ENCODE measurements at places on chromosomes 3 and 15.

DNA sequence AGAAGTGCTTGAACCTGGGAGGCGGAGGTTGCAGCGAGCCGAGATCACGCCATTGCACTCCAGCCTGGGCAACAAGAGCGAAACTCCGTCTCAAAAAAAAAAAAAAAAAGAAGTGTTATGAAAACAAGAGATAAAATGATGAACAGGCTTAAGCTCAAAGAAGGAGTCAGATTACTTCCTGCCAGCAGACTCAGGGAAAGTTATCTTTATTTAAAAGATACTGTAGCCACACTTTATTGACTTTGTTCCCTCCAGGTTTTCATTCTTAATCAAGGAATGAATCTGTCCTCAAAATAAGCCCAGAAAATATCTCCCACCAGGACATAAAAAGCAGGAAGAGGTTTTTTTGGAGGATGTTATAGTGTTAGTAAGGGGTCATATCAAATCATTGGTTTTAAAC, 176.5 kb upstream of the KCNMB2 start:
- DNase-seq: no peak

GRCh38 chr15:43133430-43134156, at the start of gene TMEM62:
TMEM62 (plus strand) TSS chr15:43133586; CDS start chr15:43133803, 217 bp downstream.
- peak; percentile 53 for DNase-seq

- DNase-seq: no peak
Measured at GRCh38 chr15:101672298-101672697, 20.1 kb upstream of the TM2D3 start.

GRCh38 chr3:49652903-49653415, 21.2 kb upstream of the APEH start:
- DNase-seq: no peak

DNA sequence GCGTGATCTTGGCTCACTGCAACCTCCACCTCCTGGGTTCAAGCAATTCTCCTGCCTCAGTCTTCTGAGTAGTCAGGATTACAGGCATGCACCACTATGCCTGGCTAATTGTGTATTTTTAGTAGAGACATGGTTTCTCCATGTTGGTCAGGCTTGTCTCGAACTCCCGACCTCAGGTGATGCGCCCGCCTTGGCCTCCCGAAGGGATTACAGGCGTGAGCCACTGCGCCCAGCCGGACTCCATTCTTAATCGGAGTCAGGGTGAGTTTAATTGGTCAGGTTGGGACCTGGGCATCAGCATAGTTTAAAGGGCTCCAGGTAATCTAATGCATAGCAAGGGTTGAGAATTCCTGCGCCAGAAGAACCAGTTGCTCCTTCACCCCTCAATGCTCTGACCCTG, 29.2 kb downstream of the MAGEF1 start:
- DNase-seq: no peak

DNA sequence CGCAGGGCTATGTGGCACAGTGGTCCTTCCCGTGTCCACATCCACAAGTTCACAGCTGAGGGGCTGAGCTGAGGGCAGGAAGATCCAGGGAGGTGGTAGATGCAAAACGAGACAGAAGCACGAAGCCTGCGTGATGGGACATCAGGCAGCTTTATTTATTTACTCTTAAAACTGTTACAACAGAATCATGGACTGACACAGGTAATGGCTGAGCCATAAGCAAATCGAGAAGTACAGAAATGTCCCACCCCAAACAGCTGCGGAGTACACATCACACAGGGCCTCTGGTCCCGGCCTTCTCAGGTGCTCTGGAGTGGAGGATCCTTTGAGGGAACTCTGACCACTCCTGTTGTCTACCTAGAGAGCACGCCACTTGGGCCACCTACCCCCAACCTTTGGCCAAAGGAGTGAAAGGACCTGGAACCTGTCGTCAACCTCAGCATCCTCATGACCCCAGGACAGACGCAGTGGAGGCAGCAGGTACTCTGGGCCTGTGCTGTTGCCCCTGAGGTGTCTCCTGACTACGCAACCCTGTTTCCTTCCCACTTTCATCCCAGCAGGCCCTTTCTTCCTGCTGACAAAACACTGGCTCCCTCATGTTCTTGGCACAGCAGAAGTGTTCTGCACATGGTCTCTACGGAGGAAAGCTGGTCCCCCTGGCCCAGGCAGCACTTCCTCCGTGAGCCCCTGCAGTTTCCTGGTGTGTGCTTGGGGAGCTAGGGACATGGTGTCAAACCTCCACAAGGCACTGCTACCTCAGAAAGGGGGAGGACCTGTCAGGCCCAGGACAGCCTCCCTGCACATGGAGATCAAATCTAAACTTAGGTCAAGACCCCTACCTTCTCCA, 47.8 kb downstream of the DHX30 start:
- DNase-seq: no peak

- DNase-seq: no peak
Measured at GRCh38 chr3:153956613-153957012, 164.6 kb upstream of the ARHGEF26 start.

DNA sequence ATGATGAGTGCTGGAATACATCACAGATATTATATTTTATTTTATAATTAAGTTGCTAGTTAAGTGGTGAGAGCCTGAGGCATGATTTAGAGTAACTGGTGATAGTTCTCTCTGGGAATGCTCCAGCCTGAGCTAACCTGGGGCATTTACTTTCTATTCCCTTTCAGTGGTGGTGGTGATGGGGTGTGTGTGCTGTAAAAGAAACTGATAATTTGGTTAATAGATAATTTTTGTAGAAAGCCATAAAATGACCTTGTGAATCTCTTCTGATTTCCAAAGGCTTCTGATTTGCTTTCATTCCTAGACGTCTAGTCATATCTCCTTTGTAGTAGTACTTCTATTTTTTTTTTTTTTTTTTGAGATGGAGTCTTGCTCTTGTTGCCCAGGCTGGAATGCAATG, 46.8 kb upstream of the DPPA4 start:
- no peak for DNase-seq

GRCh38 chr3:43707998-43708397, 17.3 kb downstream of the ABHD5 start:
- peak; percentile 91 for DNase-seq

DNA sequence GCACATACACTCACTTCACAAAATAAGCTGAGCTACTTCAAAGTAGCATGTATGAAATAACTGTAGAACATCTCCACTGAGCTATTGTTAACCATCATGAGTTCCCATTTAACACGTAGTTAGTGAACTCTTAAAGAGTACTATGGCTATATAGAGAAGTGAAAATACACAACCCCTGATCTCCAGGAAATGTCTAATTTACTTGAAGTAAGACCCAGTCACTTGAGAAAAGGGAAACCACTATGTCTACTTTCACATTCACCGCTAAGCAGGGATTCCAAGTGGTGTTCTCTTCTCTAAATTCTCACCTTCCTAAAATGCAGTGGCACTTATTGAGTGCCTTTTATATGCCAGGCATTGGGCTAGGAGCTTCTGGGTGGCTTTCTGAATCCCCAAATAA, 35.0 kb upstream of the COLQ start:
- no peak for DNase-seq

- DNase-seq: peak; percentile 90
Measured at GRCh38 chr3:119652306-119653033, 7.9 kb downstream of the POPDC2 start.

- no peak for DNase-seq
Measured at GRCh38 chr15:51092480-51093040, 2.1 kb downstream of the TNFAIP8L3 start.

DNA sequence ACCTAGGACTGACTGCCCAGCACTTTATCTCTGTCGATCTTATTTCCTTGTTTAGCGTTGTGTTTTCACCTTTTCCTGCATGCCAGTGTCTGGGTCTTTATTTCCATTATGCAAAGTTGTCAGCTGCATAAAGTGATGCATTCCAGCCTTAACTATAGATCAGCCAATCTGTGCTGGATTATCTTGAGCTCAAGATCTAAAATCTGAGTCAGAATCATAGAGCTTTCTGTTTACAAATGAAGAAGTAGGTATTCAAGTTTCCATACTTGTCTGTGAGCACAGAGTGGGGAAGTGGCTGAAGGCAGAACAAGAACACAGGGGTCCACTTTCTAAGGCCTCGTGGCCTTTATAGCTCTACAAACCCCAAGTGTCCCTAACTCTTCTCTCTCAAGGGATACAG, 82.4 kb upstream of the PLCL2 start:
- no peak for DNase-seq

DNA sequence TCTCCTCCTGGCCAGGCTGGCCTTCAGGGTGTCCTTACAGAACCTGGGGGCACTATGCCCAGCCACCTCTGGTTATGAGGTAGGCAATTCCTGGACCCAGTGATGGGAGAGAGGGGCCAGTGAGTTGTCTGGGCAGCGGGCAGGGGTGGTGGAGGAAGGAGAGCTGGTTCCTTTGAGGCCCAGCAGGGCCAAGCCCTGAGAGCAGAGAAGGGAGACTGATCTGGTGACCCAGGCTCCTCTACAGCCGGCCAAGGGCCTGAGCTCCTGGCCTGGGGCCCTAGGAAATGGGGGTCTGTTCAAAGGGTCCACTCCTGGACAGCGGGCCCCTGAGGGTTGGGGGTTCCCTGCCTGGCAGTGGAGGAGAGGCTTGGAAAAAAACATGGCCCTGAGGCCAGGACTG, 7.9 kb downstream of the SLC38A3 start:
- DNase-seq: no peak

DNA sequence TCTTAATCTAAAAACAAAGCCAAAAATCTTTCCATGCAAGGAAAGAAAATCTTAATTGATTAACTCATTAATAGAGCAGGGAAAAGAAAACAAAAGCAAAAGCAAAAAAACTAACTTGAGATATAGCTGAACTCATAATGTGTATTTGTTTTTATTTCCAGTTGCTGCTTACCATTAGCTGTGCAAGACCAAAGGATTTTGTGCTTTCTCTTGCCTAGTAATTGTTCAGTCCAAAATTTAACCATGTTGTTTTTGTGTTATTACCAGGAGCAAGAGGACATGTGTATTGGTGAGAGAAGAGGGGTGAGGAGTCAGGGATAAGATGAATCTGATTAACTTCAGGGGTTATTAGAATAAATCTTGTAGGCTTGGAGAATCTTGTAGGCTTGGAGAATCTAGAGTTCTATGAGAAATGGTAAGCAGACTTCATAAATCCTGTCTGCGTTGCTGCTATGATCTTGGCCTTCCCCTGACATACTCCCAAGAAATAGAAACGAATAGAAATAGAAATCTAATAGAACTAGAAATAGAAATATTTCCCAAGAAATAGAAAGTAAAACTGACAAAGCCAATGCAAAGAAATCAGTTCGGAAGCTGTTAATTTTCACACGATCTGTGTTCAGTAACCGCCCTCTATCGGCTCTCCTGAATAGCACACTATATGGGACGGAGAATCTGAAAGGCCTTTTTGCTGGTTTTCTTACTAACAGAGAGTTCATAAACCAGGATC, 72.6 kb upstream of the TNFSF10 start:
- peak; percentile 65 for DNase-seq

DNA sequence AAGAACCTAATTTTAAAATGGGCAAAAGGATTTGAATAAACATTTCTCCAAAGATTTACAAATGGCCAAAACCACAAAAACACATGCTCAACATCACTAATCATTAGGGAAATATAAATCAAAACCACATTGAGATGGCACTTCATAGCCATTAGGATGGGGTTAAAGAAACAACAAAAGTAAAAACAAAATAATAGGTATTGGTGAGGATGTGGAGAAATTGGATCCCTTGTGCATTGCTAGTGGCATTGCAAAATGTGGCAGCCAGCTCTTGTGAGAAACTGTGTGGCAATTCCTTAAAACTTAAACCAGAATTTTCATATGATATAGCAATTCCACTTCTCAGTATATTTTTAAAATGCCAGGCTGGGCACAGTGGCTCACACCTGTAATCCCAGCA, 126.5 kb downstream of the STT3B start:
- peak; percentile 12 for DNase-seq

DNA sequence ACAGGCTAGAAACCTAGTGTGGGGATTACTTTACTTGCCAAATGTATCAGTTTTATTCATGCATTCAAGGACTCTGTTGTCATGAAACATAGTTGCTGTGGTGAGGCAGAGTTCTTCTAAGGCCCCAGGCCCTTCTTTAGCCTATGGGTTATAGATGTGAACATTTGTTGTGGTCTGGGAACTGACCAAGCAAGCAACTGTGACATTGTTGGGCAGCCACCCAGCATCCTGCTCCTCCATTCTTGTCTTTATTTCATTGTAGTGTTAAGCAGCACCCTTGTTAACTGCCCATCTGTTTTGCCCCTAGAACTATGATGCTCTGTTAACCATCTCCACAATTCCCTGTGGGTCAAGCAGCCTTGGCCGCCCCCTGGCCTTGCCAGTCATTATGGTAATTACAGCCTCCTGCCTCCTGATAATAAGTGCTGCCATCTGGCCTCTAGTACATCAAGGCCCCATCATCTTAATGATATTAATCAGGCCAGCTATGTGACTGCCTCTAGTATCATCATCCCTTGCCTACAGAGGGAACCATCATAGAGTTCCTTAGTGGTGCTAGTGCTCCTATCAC, 12.2 kb upstream of the IFT57 start:
- peak; percentile 62 for DNase-seq

DNA sequence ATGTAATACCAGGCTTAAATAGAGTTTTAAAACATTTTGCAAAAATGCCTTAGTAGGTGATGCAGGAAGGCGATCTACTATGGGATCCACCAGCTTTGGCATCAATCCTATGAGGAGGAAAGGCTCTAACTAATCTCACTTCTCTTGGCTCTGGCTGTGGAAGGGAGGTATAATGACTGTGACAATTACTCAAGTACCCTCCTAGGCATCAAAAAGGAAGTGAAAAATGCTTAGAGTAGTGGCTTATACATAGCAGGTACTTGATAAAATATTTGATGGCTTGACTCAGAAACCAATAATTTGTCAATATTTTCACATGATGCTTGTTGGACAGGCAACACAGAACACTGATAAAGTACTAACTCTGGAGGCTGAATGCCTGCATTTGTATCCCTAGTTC, 34.1 kb upstream of the SERPINI2 start:
- DNase-seq: no peak

GRCh38 chr3:126117212-126117611, 33.3 kb upstream of the SLC41A3 start:
- DNase-seq: no peak

DNA sequence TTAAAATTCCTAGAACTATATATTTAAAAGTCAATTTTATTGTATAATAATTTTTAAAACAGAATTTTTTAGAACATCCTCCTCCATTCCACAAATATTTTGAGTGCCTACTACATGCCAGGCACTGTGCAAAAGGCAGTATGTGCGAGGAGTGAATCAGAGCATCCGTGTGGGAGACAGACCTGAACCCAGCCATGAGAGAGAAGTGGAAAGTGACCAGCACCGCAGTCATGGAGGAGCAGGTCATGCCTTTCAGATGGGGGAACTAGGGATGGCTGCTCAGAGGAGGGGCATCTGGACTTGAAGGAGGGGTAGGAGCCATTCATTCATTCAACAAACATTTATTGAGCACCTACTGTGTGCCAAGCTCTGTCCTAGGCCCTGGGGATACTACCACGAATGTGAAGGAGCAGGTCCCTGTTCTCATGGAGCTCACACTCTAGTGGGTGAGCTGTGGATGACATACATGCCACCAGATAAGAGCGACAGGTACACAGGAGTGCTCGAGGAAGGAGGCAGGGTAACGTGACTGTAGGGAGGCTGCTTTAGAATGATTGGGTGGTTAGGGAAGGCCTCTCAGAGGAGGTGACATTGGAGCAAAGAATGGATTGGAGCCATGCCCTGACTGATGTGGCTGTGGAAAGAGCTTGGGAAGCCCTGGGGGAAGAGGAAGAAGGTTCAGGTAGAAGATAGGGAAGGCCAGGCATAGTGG, 3.1 kb upstream of the CHRNA3 start:
- no peak for DNase-seq

Data from LHCN-M2 (cell line).